ENCODE measurements at places on chromosomes 4 and X. TPM values are rescaled to one million over a fixed set of nuclear protein-coding genes. Genes with fewer than 3 reads are reported as not detected.

DNA sequence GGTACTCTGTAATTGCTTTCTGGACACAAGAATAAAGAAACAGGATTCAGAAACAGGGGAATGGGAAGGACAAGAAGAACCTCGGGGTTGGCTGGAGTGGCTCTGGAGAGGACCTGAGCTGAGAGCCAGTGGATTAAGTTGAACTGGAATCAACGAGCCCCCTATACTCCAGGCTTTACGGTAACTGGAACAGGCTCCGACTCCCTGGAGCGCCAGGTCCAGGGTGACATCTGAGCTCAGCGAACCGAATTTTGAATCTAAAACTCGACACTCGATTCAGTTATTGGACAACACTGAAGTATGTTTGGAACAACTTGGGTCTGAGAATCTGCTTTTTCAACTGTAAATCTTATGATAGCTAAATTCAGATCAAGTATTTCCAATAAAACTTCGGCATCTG is 23.9 kb downstream of the HMX1 start:
- no peaks in the 10 kb centered on the region for H3K36me3 ChIP-seq
- DNase-seq = no peak
- no peak overlapping the region for H3K4me3 ChIP-seq

DNA sequence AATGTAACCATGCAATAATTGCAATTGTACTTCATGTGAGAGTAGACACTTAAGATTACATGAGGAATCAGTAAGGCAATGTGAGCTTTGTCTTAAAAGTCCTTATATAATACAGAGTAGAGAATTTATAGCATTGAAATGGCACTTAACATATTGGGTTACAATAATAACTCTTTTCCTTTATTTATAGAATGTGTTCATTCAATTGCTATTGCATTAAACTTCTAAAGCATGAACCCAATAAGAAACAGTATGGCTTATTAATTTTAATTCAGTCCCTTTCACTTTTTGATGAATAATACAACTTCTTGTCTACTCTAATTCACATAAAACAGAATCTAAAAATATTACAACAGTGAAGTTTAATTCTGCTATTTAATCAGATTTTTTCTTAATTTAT is 174.2 kb upstream of the PABPC4L start:
- H3K4me1 ChIP-seq = no peaks in the 10 kb centered on the region
- no peak overlapping the region for H3K4me3 ChIP-seq
- no peaks in the 10 kb centered on the region for H3K36me3 ChIP-seq
- no peaks in the 10 kb centered on the region for H3K27me3 ChIP-seq
- H3K27ac ChIP-seq = no peak overlapping the region

GRCh38 chr4:30952526-30953219 is 232.5 kb downstream of the PCDH7 start:
- no peaks in the 10 kb centered on the region for H3K36me3 ChIP-seq
- H3K4me3 ChIP-seq = no peak overlapping the region
- no peaks in the 10 kb centered on the region for H3K27me3 ChIP-seq
- H3K27ac ChIP-seq = no peak overlapping the region
- DNase-seq = no peak

GRCh38 chr4:80129785-80130184 is 56.8 kb upstream of the ANTXR2 start:
- no peaks in the 10 kb centered on the region for H3K4me1 ChIP-seq
- H3K4me3 ChIP-seq = no peak overlapping the region
- H3K27ac ChIP-seq = no peak overlapping the region
- H3K27me3 ChIP-seq = no peaks in the 10 kb centered on the region
- DNase-seq = no peak
- H3K36me3 ChIP-seq = no peaks in the 10 kb centered on the region

GRCh38 chrX:72317139-72317538 is 11.4 kb upstream of the CITED1 start:
- H3K4me3 ChIP-seq = no peak overlapping the region
- H3K27ac ChIP-seq = no peak overlapping the region
- H3K36me3 ChIP-seq = no peaks in the 10 kb centered on the region
- no peak for DNase-seq

DNA sequence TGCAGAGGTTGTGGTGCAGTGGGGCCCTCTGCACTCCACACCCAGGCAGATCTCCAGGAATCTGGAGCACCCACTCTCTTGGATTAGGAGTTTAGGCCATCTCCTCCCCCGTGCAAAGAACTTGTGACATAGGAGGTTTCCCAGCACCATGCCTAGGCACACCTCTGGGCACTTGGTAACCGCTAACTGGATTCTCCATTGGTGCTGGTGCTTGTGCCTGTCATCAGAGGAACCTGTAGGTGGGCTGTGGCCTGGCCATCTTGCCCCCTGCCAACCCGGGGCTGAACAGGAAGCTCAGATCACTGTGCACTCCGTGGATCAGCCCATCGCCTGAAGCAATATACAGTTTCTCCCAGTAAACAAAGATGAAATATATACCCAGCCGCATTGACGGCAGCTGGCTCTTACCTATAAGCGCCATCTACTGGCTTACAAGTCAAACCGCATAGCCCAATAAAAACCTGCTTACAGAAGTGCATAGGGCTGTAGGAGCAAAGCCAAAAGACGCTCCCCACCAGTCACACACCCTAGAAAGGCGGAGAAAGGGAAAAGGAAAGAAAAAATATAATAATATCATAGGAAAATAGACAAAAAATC is 19.1 kb upstream of the TEX13B start:
- H3K4me3 ChIP-seq = no peak overlapping the region
- no peak for DNase-seq
- no peaks in the 10 kb centered on the region for H3K36me3 ChIP-seq
- no peaks in the 10 kb centered on the region for H3K4me1 ChIP-seq

The XAGE1A gene
- total RNA-seq = not detected

The EOLA2 gene
- total RNA-seq = 34.7 TPM

The ART3 gene
- not detected for total RNA-seq

Data from breast epithelium (tissue), 4 donors.